NCI-H2107 (cell line): ENCODE measurements at places on chromosomes 13 and 19.

DNA sequence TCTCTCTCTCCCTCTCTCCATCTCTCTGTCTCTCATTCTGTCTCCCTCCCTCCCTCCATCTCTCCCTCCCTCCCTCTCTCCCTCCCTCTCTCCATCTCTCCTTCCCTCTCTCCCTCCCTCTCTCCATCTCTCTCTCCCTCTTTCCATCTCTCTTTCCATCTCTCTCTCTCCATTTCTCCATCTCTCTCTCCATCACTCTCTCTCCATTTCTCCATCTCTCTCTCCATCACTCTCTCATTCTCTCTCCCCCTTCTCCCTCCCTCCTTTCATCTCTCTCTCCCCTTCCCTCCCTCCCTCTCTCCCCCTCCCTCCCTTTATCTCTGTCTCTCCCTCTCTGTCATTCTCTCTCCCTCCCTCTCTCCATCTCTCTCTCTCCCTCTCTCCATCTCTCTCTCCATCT, 55.7 kb upstream of the NFIC start:
- DNase-seq: no peak

- DNase-seq: no peak
Observed at GRCh38 chr13:100543872-100544602, 44.6 kb downstream of the GGACT start.

GRCh38 chr13:35496006-35496405, 19.5 kb upstream of the MAB21L1 start:
- no peak for DNase-seq

- DNase-seq: no peak
Observed at GRCh38 chr13:40220299-40220935, 446.0 kb downstream of the FOXO1 start.

GRCh38 chr19:14166999-14167575, 30.7 kb upstream of the ASF1B start:
- no peak for DNase-seq

DNA sequence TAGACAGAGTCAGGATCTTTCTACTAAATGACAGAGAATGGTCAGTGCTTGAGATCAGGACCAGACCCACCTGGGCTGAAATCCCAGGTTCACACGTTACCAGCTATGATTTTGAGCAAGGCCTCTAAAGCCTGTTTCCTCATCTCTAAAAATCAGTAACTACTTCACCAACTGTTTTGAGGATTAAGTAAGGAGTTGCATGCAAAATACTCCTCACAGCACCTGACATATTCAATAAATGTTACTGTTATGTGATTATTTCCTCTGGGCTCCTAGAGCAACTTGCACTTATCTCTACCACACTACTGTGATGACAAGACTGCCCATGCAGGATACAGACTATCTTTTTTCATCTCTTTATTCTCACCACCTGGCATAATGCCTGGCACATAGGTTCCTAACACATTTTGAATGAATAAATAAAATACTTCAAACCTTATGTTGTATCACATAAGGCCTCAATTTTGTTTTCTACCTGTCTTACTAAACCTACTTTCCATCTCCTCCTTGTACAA, 1.8 kb downstream of the KATNAL1 start:
- DNase-seq: no peak

DNA sequence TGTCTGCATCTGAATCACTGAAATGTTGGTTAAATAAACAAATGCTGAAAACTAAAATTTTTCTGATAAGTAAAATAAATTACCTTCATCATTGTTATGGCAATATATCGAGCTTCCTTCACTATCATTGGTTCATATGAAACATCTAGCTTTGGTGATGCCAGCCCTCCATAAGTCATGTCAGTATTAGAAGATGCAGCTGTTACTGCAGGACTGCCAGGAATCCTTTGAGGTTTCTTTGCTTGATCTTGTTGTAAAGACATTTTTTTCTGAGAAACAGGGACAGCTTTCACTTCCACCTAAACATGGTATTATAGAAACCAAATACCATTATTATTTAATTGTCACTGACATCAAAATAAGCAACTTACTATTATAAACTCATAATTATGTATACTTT, 123.7 kb upstream of the FBXL3 start:
- DNase-seq: no peak

GRCh38 chr19:28196101-28196500, 1016.9 kb downstream of the UQCRFS1 start:
- DNase-seq: no peak

- DNase-seq: no peak
Observed at GRCh38 chr13:30847650-30848307, 58.3 kb upstream of the MEDAG start.

- no peak for DNase-seq
Observed at GRCh38 chr13:102003848-102004570, 397.8 kb downstream of the FGF14 start.

- no peak for DNase-seq
Observed at GRCh38 chr13:41654796-41655195, 197.4 kb downstream of the RGCC start.

DNA sequence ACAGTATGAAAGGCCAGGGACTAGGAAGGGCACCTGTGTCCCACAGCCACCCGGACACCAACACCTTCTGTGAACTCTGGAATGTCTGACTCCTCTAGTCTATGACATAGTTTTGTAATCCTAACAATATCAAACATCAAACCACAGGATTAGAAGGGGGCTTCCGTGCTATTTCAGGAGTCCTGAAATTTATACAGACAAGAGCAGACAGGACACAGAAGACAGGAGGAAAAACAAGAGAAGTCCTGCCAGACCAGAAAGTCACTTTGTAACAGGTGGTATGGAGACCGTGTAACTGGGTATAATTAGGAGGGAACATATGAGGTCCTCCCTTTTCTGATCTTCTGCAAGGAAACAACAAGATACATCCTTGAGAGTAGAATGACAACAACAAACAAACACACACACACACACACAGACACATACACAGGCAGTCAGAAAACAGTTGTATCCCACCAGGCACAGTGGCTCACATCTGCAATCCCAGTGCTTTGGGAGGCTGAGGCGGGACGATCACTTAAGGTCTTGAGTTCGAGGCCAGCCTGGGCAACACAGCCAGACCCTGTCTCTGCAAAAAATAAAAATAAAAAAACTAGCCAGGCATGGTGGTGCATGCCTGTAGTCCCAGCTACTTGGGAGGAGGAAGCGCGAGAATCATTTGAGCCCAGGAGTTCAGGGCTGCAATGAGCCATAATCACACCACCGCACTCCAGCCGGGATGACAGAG, 13.1 kb downstream of the INSR start:
- DNase-seq: no peak

- DNase-seq: no peak
Observed at GRCh38 chr19:1576242-1577089, 8.3 kb upstream of the MEX3D start.

- peak; percentile 0 for DNase-seq
Observed at GRCh38 chr19:15584541-15585115, 30.4 kb upstream of the CYP4F8 start.
